Mesenteric fat pad (tissue), 1 donor: ENCODE measurements at places on chromosomes 5 and 9.
A peak's percentile ranks its signal among the peaks of the same experiment; 100 is the strongest.

GRCh38 chr5:119275146-119275545 is 80.7 kb upstream of the TNFAIP8 start:
- no peak for DNase-seq

GRCh38 chr5:44199408-44199807 is 189.8 kb downstream of the FGF10 start:
- no peak for DNase-seq

DNA sequence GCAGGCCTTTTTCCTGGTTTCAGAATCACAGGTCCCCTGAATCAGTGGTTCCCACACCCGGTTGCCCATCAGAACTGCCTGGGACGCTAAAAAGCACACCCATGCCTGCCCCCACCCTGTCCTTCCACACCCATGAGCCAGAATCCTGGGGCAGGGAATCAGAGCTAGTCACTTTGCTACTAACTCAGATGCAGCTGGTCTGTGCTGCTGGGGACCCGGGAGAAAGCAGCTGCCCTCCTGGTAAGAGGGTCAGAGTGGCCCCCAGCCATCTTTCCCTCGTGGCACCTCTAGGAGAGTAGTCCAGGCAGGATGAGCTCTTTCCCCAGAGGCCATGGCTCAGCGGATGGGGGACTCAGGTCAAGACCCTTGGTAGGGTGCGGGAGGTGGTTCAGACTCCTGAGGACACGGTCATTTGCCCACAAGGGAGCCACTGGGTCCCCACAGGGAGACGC is 11.3 kb upstream of the NUP214 start:
- peak; percentile 55 for DNase-seq

GRCh38 chr5:87572611-87573010 is 159.9 kb upstream of the CCNH start:
- DNase-seq: no peak
